ENCODE measurements at places on chromosomes 11 and 22.

- no peak for DNase-seq
Measured at GRCh38 chr22:19769393-19769715, 8.8 kb downstream of the TBX1 start.

DNA sequence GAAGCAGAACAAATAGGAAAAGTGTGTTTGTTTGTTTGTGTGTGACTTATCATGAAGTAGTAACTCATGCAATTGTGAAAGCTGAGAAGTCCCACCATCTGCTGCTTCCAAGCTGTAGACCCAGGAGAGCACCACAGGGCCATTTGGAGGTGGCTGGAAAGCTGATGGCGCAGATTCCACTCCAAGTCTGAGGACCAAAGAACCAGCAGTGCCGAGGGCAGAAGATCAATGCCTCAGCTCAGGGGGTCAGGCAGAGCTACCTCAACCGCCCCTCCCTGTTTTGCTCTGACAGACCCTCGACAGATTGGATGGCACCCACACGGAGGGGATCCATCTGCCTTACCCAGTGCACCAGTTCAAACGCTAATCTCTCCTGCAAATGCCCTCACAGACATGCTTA is 896.2 kb downstream of the BRD1 start:
- no peak for DNase-seq

GRCh38 chr22:45026511-45026910 is 16.7 kb upstream of the PHF21B start:
- no peak for DNase-seq

DNA sequence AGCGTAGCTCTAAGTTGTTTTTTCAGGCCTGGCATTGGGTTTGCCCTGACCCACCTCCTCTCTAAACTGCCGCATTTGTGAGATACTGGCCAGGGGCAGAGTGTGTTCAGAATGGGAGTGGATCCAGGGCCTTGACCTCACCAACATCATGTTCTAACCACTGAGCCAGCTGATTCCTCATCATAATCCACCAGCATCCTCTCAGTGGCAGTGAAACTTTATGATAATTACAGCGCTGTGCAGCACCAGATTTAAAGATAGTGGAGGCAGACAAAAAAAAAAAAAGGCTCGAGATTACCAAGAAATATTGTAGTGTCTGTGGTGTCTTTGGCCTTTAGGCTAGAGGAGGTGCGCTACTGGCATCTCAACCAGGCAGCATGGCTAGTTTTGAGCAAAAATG is 53.0 kb downstream of the KREMEN1 start:
- no peak for DNase-seq

DNA sequence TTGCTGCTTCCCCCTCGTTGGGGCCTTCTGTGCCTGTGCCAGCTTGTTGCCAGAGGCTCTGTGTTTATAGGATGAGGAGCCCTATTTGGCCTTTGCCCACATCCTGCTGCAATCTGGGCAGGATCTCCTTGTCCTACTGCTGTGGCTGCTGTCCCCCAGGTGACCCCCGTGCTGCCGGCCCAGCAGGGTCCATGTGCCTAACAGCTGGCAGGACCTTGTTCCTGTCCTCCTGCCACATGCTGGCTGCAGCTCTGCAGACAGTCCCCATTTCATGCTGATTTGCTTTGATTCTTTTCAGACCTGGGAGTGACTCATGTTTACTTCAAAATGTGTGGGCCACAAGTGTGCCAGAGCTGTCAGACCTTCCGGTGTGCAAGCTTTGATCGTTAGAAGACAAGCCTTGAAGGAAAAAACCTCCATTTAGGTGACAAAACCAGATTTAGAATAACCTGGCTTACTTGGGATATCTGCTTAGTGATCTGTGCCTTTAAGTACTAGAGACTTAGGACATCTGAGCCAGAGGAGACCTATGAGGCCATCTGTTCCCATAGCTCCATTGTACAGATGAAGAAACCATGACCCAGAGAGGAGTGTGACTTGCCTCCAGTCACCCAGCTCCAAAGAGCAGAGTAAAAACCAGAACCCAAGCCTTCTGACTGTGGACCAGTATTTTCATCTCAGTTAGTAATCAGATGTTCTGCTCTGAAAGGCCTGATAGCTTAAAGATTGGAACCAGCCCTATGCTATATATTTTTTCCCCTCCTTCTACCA is 11.1 kb downstream of the NAV2 start:
- DNase-seq = no peak

- no peak for DNase-seq
Measured at GRCh38 chr22:39728236-39728860, 157.8 kb downstream of the CACNA1I start.

- no peak for DNase-seq
Measured at GRCh38 chr11:110249066-110249465, 47.3 kb downstream of the RDX start.

GRCh38 chr22:39245130-39246039 is 603 bp upstream of the PDGFB start:
- DNase-seq = no peak

- DNase-seq = no peak
Measured at GRCh38 chr11:44781655-44782054, 54.9 kb downstream of the TSPAN18 start.

- no peak for DNase-seq
Measured at GRCh38 chr11:75518771-75519653, 6.7 kb downstream of the GDPD5 start.

GRCh38 chr22:37519268-37520195 is at the start of gene CARD10:
CARD10 (minus strand) TSS chr22:37519415; CDS start chr22:37519200, 215 bp downstream.
- DNase-seq = no peak

DNA sequence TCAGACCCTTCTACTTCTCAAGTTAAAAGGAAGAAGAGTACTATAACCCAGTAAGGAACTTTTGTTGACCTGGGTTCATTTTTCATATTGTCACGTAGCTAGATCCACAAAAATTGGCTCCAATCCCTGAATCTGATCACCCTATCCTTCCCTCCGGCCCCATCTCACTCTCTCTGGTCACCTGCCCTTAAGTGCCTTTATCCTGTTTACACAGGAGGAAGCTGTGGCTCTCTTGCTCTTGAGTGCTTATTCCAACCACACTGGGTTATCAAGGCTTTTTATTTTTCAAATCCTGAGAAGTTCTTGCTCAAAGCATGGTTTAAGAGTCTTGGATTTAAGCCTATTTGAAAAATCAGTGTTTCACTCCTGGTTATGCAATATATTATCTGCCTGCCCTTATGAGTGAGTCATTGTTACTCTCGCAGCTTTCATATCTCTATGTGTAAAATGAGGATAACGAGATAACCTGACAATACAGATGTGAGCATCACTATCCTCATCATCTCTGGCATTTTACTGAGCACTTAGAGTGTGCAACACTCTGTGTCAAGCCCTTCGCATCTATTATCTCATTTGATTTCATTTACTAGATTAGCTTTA is 293.9 kb downstream of the GUCY1A2 start:
- DNase-seq = no peak

DNA sequence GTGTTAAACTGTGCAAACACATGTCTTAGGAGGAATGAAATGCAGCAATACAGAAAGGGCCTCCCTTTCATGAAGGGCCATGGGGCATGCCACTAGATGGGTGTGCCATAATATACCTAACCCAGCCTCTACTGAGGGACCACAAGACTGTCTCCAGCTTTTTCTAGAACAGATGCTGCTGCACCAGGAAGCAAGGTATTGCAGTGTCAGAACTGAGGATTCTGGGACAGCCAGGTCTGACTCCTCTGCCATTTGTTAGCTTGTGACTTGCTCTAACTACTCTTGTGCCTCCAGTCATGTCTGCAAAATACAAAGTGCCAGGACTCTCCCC is 53.2 kb downstream of the HIRA start:
- no peak for DNase-seq

- DNase-seq = no peak
Measured at GRCh38 chr22:40764763-40765441, 54.2 kb downstream of the SLC25A17 start.

All from NT2/D1 (cell line).